ENCODE measurements at places on chromosomes 12 and 14.

- no peak for DNase-seq
Observed at GRCh38 chr12:54162741-54163140, 26.0 kb downstream of the SMUG1 start.

DNA sequence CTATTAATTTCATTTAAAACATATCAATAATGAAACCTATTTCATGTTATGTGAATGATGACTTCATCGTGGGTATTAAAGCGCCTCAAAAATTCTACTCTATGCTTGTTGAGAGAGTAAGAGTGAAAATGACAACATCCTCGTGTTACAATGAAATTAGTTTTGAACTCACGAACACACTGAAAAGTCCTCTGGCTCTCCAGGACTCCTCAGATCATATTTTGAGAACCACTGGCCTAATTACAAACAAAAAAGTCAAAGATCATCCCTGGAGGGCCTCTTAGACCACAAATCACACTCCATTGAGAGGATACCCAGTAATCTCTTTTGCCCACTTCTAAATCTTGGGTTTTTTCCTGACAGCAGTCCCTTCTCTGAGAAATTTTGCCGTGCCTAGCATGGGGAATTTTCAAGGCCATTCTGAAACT lies 19.1 kb downstream of the DAAM1 start:
- no peak for DNase-seq

DNA sequence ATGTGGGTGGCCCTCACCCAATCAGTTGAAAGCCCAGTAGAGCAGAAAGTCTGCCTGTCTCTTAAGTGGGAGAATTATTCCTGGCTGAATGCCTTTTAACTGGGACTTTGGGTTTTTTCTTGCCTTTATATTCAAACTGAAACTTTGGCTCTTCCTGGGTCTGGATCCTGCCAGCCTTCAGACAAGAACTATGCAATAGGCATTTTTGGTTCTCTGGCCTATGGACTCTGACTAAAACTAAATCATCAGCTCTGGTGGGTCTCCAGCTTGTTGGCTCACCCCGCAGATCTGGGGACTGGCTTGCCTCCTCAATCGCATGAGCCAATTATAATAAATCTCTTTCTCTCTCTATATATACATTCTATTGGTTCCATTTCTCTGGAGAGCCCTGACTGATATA lies 173.0 kb upstream of the IGF1 start:
- no peak for DNase-seq

- DNase-seq = no peak
Observed at GRCh38 chr14:56142314-56142713, 24.1 kb downstream of the PELI2 start.

DNA sequence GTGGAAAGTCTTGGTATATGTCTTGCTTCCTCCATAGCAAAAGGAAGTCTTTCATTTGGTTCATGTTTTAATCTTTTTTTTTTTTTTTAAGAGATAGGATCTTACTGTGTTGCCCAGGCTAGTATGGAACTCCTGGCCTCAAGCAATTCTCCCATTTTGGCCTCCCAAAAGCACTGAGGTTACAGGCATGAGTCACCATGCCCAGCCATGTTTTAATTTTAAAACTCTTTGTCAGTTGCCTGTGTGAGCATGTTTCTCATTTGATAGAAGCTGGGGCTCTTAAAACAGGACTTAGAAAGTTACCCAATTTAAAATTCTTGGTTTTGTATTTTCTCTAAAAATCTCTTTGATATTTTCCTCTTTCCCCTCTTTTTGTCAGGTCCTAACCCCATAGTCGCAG lies 45.0 kb upstream of the REP15 start:
- DNase-seq = no peak

All from stimulated activated CD4-positive, alpha-beta T cell treated with anti-CD3 and anti-CD28 coated beads, TNF-alpha, amount 100 ng/mL, for 4 hours (primary cell).